ENCODE measurements at places on chromosomes 1 and 21.

GRCh38 chr1:184368354-184368753 lies 18.5 kb upstream of the C1orf21 start:
- DNase-seq, result no peak

DNA sequence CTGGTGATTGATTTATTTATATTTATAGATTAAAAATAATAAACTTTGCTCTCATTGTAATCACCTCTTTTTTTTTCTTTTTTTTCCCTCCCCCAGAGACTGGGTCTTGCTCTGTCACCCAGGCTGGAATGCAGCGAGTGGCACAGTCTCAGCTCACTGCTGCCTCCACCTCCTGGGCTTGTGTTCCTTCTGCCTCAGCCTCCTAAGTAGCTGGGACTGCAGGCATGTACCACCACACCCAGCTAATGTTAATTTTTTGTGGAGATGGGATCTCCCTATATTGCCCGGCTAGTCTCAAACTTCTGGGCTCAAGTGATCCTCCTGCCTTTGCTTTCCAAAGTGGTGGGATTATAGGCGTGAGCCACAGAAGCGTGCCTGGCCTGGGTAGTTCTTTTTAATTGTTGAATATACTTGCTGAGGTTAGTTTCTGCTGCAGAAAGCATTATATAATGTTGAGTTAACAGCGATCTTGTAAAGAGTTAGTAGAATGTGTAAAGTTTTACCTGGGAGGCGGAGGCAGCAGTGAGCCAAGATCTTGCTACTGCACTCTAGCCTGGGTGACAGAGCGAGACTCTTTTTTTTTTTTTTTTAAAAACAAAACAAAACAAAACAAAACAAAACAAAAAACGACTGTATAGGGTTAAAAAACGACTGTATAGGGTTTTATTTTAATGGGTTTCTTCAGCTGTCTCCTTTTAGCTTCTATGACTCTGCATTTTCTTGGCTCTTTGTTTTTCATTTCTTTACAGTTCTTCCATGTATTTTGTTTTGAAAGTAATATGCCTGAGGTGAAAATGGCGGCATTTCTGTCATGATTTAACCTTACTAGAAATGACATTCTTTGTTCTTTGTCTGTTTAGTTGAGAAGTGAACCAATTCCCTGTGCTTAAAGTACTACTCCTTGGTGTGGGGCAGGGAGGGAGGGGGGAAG lies 82.7 kb downstream of the CAMTA1 start:
- no peak for DNase-seq

GRCh38 chr1:206752481-206752880 lies 18.1 kb upstream of the IL19 start:
- no peak for DNase-seq

DNA sequence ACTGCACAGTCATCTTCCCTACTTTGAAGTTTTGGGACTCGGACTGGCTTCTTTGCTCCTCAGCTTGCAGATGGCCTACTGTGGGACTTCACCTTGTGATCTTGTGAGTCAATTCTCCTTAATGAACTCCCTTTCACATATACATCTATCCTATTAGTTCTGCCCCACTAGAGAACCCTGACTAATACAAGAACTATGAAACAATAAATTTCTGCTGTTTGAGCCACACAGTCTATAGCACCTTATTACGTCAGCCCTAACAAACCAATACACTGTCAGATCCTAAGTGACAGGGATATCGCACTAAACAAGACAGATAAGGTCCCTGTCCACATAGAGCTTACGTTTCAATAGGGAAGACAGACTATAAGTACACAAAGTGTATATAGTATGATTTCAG lies 120.1 kb downstream of the PLPP3 start:
- no peak for DNase-seq

GRCh38 chr1:204344665-204345355 lies 14.9 kb downstream of the PLEKHA6 start:
- DNase-seq, result no peak

DNA sequence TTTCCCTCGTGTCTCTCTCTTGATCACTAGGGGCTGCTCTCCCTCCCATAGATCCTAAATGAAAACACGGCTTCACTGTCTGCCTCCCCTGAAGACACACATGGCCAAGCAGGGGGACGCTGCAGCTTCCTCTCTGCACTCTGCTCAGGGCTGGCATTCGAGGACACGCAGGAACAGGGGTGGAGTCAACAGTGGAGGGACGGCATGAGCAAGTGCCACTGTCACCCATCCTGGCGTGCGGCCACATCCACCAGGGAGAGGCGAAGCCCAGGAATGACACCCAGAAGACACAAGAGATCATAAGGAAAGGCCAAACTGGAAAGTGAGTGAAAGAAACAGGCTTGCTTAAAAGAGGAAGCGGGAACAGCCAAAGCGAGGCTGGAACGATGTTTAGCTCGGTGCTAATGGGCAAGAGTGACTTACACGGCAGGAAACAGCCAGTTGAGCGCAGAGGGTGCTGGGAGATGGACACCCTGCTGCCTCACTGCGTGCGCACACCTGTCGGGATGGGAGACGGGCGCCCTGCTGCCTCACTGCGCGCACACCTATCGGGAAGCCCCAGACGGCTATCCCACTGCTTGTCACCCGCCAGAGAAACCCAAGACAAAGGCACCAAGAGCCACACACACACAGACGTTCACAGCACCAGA lies 13.6 kb upstream of the C1QTNF12 start:
- no peak for DNase-seq

- no peak for DNase-seq
These were observed 80.3 kb downstream of the PROX1 start for GRCh38 chr1:214067853-214068703.

DNA sequence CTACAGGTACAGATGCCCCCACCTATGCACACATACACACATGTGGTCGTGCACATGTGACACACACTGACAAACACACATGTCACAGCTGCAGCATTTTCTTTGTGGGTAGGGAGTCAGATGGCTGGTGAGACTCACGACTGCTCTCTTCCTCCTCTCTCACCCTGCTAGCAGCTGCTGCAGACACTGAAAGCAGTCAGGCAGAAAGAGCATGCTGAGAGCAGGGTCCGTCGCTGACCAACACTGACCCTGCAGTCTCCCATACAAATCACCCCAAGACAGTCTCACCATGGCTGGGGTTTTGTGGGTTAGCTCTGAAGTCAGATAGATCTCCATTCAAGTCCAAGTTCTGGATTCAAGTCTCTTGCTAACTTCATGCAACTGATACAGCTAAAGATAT lies 188.3 kb downstream of the ASTN1 start:
- DNase-seq, result no peak

DNA sequence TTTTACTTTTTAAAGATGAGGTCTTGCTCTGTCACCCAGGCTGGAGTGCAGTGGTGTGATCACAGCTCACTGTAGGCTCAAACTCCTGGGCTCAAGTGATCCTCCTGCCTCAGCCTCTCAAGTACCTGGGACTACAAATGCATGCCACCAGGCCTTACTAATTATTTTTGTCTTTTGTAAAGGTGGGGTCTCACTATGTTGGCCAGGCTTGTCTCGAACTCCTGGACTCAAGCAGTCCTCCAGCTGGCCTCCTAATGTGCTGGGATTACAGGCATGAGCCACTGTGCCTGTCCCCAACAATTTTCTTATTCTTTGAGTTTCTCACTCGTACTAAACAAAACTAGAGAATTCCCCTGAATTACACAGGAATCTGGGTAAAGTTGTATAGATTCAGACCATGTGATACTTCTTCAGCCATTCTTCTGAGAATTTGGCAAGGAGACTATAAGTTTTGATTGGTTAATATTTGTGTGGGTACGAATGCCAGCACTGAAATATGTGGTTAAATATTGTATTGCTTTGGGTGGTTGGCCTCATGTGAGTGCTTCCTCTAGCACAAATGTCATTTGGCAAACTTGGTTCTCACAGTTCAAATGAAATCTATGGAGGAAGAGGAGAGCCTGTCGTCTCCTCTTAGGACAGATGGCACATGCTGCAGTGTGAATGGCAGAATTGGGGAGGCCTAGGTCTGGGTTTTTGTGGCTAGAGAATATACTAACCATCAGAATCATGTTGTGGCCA lies 104.9 kb downstream of the RUNX1 start:
- no peak for DNase-seq

- no peak for DNase-seq
These were observed 9.0 kb upstream of the PRDX1 start for GRCh38 chr1:45530632-45531135.

DNA sequence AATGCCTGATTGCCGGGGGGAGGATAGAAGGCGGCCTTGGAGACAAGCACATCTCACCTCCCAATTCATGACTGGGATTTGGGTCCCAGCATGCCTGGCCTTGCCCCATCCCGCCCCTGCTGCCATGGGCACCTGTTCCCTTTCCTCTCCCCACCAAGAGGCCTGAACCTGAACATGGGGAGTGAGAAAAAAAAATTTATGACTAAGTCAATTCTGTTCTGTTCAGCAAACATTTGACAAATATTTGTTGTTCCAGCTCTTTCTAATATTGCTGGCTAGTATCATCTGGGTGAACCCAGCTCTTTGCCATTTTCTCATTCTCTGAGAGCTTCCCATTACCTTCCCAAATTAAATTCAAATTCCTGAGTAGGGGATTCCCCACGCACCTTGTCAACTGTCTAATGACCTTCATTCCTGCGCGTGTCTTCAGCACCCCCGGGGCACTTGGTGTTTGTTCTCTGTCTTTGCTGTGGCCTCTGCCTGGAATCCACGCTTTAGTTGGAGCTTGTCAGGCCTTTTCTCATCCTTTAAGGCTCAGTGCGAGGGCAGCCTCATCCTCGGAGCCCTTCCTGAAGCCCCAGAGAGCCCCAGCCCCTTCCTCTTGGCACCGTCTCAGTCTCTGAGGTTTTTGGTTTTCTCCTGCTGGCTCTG lies 42.8 kb downstream of the ARHGEF10L start:
- DNase-seq, result no peak

DNA sequence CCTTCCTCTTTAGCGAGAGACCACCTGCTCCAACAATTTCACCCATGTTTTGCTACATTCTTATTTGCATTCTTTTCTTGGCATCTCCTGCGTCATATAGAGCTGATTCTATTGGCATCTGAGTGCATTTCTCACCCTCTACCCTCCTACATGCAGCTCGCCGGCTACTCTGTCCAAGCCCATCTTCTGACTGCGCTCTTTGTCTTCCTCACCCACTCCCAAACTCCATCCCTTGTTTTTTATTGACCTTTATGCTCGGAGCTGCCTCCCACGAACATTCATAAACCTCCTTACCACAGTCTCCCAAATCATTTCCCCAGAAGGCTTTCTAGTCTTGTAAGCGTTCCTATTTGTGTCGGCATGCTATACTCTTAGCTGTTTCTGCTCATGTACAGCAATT lies 33.6 kb upstream of the FMN2 start:
- DNase-seq, result no peak

GRCh38 chr1:84344286-84344685 lies 42.8 kb downstream of the SAMD13 start:
- DNase-seq, result no peak

GRCh38 chr1:13616234-13616633 lies 32.6 kb downstream of the PDPN start:
- no peak for DNase-seq

DNA sequence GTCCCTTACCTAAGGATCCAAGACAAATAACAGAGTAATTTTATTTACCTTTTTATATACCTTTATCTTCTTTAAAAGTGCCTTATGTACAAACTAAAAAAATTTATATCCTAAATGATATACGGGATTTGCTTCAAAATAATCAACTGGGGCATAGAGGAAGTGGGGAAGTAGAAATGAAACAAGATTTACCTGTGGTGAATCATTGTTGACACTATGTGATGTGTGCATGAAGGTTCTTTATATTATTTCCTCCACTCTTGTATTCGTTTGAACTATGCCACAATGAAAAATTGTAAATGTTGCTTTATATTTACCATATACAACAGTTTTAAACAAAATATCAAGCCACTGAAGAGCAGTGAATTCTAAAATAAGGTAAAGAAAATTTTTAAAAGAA lies 13.0 kb downstream of the RGS7 start:
- no peak for DNase-seq

DNA sequence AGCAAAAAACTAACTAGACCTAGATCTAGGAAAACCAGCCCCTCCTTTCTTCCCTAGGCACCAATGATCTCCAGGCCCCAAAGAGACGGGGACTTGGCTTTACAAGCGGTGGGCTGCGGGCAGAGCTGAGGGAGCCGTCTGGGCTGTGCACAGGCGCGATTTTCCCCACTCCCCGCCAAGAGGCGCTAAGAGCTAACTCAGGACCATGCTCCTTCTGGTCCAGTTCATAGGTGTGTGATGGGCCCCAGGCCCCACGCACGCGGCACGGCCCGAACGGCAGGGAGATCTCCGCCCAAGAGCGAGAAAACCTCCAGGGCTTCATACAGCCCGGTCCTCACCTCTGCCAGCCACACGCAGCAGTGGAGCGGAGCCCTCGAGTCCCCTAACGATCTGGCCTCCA lies 7.5 kb upstream of the GPR153 start:
- no peak for DNase-seq

- no peak for DNase-seq
These were observed 686 bp downstream of the KMO start for GRCh38 chr1:241532864-241533263.

DNA sequence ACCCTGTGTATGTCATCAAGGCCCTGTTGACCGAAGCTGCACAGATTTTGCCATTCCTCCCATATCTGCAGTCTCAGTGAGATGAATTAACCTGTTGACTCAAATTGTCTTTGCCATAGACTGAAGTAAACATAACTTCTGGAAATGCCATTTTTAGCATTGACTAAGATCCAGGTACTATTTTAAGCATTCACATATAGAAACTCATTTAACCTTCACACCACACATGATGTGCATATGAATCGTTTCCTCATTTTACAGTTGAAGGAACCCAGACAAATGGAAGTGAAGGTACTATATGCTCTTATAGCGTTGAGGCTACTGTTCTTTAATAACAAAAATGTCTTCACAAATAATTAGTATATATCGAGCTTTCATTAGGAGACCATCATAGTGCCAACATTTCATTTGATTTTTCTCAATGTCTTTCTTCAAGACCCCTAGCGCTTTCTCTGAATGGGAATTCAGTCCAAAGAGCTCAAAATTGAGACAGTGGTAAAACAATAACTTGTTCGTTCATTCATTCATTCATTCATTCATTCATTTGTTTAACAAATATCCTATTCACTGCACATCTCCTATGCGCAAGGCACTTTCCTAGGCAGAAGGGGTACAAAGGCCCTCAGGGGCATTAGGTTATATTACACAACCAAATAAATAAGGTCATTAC lies 444.7 kb downstream of the ADGRL2 start:
- no peak for DNase-seq

GRCh38 chr1:54883349-54884102 lies 3.5 kb downstream of the DHCR24 start:
- no peak for DNase-seq

GRCh38 chr1:15700508-15700907 lies 16.4 kb downstream of the PLEKHM2 start:
- DNase-seq, result no peak

- DNase-seq, result no peak
These were observed 349.6 kb downstream of the LMO4 start for GRCh38 chr1:87678266-87678665.
